KBM-7 (cell line): ENCODE measurements at places on chromosomes 6 and 20.

- DNase-seq, result no peak
These were observed 24.2 kb upstream of the FRMD1 start for GRCh38 chr6:168103050-168103830.

- no peak for DNase-seq
These were observed 7.7 kb upstream of the TTLL2 start for GRCh38 chr6:167317172-167317571.

GRCh38 chr6:11050731-11051130 is 6.6 kb upstream of the ELOVL2 start:
- peak; percentile 37 for DNase-seq

GRCh38 chr20:50690650-50691572 is at the start of gene RIPOR3:
RIPOR3 (minus strand) TSS chr20:50691542; CDS start chr20:50691128, 414 bp downstream.
- DNase-seq, result no peak

DNA sequence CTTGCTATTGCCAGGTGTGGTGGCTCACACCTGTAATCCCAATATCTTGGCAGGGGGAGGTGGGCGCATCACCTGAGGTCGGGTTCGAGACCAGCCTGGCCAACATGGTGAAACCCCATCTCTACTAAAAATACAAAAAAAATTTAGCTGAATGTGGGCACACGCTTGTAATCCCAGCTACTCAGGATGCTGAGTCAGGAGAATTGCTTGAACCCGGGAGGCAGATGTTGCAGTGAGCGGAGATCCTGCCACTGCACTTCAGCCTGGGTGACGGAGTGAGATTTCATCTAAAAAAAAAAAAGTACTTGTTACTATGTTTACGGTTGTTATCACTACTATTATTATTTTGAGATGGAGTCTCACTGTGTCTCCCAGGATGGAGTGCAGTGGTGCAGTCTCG is 3.0 kb downstream of the PPT2 start:
- DNase-seq, result no peak

GRCh38 chr20:23889775-23890187 is 10.2 kb upstream of the CST5 start:
- peak; percentile 56 for DNase-seq

DNA sequence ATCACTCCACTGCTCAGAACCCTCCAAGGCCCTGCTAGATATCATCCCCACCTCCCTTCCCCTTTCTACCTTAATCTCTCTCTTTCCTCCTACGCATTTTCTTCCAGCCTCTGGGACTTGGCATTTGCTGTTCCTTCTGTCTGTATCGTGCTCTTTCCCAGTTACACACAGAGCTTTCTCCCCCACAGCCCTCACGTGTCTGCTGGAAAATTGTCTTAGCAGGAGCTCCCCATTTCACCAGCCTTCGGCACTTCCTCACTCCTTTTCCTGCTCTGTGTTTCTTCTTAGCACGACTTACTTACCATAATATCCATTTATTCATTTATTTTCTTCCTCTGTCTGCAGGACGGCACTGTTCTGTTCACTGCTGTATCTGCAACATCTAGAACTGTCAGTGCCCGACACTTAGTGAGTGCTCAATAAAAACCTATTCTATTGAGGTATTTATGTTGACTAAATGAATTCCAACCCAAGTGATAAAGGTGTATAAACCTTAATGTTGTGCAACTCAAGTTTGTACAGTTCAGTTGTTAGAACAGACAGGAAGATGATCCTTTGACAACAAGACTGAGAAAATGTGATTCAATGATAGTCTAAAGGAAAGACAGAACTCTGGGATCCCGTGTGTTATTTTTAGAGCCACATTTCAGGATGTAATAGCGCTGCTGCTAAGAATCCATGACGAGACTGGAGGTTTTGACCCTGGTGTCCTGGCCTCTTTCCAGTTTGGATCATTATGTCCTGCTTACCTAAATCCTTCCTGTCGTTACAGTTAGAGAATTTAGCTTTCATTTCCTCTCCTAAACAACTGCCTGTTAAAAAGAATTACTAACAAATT is 170.1 kb upstream of the LAMP5 start:
- no peak for DNase-seq

DNA sequence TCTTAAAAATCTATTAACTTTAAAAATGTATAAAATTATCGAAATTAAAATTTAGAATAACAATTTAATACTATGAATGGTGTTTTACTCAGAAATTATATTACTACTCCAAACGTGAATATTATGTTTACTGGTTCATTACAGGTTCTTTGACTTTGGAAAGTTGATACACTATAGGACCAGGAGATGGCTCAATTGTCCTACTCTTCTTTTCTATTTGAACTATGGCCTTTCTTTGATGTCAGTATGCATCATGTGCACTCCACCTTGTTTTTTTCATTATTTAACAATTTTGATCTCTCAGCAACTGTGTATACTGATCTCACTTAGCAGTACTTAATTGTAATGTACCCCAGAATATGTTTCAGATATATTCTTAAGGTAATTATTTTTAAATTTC is 391.5 kb upstream of the MANEA start:
- no peak for DNase-seq

- peak; percentile 76 for DNase-seq
These were observed 39.4 kb downstream of the KIAA1755 start for GRCh38 chr20:38221119-38221589.

DNA sequence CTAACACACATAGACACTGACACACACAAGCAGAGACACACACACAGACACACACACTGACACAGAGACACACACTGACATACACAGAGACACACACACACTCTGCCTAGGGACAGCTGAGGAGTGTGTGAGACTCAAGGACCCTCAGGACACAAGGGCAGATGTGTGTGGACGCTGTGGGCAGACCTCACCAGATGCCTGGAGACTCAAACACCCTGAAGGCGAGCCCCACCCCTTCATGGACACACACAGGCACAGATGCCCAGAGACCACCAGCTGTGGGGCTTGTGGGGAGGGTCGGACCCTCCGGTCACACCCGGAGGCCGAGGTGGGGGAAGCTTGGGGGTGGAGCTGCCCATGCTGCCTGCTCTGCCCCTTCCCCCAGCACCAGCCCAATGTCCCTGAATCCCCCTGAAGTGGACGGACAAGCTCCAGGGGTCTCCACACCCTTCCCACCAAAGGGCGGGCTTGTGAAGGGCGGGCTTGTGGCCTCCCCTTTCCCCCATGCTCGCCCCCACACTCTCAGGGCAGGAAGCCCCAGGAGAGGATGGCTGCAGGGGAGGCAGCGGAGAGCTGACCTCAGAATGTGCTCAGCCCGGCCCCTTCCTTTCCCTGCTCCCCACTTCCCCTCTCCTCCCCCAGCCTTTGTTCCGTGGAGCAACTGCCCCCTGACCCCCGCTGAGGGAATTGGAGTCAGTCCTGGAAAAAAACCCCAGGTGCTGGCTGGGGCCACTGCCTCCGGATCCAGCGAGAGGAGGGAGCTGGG is 13.9 kb upstream of the ABHD16B start:
- peak; percentile 78 for DNase-seq

DNA sequence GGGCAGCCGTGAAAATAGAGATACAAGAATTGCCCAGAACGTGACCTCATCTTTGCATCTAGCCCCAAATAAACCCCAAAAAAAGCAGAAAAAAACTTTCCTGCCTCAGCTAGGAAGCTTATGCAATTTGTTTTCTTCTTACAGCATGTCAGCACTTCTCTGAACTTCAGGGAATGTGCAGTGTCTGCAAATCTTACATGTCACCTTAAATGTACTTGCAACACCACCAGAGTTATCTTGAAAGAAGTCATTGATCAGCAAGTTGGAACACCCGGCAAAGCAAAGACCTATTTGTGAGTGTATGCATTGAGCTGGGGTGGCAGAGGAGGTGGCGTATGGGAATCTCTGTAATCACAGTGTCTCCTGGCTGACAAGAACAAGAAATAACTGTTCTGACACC is 123.4 kb downstream of the PKHD1 start:
- DNase-seq, result no peak

GRCh38 chr6:131000544-131000943 is 62.5 kb downstream of the EPB41L2 start:
- no peak for DNase-seq

DNA sequence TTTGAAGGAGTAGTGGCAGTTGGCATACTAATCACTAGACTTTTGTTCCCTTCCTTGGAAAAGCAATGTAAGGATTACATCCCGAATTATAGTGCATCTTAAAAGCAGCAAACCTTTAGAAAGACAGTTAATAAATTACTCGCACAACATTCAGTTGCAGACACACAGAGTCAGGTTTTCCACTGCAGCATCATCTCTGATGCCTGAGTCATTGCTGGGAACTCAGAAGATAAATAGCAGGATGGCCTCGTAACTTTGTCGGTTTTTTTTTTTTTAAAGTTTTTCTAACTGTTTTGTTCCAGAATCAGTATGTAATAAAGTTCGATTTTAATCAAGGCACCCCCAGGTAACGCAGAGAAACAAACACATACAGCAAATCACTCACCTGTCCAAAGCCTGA is 34.3 kb downstream of the GJA10 start:
- no peak for DNase-seq

GRCh38 chr6:47111685-47112084 is 69.6 kb upstream of the ADGRF1 start:
- no peak for DNase-seq

GRCh38 chr20:2469991-2470422 is 582 bp downstream of the SNRPB start:
- peak; percentile 76 for DNase-seq
